IPS DF 6.9 (cell line): ENCODE measurements at places on chromosomes 6 and 20.
A peak's percentile ranks its signal among the peaks of the same experiment; 100 is the strongest.

GRCh38 chr20:33630507-33630906 is 31.6 kb upstream of the C20orf144 start:
- no peak for DNase-seq

DNA sequence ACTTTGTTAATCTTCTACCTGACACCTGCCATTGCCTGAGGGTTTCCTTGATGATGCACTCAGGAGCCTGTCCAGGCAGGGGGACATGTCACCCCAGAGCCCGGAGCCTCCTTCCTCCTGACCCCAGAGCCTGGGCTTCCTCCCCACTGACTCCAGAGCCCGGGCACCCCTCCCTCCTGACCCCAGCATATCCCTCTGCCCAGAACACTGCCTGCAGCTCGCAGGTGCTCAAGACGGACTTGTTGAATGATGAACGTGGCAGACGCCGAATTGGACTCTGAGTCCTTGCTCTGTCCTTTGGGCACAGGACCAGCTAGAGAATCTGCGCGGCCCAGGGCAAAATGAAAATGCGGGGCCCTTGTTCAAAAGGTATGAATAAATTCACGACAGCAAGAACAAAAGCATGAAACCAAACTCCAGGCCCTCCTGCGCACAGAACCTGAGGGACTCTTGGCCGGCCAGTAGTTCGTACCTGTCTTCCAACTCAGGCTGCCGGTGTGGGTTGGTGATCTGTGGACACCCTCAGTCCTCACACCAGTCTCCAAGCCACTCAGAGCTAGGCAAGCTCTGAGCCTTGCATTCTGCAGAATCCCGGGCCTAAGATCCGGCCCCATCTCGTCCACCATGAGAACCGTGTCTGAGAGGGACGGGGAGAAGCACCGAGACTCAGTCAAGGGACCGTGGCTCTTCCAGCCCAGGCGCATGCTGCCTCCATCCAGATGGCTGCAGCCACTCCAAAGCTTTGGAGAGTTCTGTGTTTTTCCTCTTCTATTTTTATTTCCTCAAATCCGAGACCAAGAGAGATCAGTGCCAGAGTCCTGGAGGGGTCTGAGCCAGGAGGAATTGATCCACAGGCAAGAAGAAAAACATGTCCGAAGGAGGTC is 104.7 kb downstream of the BMP7 start:
- no peak for DNase-seq

- no peak for DNase-seq
Observed at GRCh38 chr6:66553441-66553840, 846.4 kb upstream of the EYS start.

- no peak for DNase-seq
Observed at GRCh38 chr20:57259121-57259937, 7.1 kb downstream of the BMP7 start.

- DNase-seq, result no peak
Observed at GRCh38 chr6:98944168-98944567, 3.6 kb downstream of the FBXL4 start.

DNA sequence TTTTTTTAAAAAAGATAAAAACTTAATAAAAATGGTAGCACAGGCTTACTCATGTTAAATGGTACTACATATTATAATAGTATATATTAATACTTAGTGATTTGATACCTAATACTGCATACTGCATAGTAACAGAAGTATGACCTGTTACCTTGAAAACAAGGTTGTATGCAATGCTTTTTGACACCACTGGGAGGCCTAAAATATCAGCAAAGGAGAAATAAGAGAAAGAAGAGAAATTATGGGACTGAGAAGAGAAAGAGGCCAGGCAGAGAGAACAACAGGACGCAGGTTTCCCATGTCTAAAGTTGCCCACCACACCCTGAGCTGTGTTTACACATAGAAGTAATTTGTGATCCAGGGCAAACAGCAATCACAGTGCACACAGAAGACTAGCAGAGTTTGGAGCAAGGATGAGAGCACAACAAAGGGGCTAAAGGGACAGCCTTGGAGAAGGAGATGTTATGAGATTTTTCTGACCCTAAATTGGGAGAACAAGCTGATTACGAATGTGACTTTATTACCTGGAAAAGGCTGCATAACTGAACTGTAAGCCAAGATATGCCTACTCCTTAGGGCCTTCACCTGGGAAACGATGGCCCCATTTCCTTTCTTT is 73.2 kb downstream of the ROS1 start:
- no peak for DNase-seq

- no peak for DNase-seq
Observed at GRCh38 chr6:119344306-119344705, 5.3 kb downstream of the MAN1A1 start.

GRCh38 chr20:4937407-4938319 is 63.6 kb downstream of the SLC23A2 start:
- DNase-seq, result no peak

GRCh38 chr6:166814390-166814789 is 142.0 kb downstream of the RNASET2 start:
- no peak for DNase-seq

DNA sequence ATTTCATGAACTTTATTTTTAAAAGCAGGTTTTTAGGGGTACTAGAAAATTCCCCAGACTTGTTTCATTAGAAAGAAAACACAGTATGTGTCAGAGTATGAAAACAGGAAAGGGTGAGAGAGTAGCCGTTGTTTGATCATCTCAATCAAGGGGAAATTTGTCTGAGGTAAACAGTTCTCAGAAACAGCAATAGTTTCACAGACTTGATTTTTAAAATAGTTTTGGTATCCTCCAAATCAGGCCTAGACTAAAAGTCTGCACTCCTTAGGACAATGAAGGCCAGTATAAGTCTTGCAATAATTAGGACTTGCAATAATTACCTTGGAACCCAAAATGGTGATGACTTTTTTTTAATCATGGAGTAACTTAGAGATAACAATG is 176.6 kb upstream of the TAB2 start:
- DNase-seq, result no peak

DNA sequence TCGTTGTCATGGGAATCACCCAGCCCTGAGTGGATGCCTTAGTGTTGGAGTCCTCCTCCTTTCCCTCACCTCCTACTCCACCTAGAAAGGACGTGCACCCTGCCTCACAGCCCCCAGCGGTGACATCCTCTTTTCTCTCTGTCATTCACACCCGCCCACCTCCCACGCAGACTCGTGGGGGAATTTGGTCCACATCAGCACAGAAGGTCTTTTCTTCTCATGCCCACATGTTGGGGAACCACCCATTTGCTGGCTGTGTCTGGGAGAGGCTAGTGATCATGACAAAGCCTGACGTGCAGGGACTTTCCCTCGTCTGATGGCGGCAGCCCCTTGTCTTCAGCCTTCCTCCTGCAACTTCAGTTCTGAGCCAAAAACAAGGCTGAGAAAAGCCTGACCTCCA is 96.0 kb upstream of the CNKSR3 start:
- no peak for DNase-seq

GRCh38 chr6:3732345-3733141 is 19.0 kb downstream of the PXDC1 start:
- DNase-seq, result no peak

- DNase-seq, result no peak
Observed at GRCh38 chr6:166904101-166904746, 52.1 kb downstream of the RNASET2 start.

DNA sequence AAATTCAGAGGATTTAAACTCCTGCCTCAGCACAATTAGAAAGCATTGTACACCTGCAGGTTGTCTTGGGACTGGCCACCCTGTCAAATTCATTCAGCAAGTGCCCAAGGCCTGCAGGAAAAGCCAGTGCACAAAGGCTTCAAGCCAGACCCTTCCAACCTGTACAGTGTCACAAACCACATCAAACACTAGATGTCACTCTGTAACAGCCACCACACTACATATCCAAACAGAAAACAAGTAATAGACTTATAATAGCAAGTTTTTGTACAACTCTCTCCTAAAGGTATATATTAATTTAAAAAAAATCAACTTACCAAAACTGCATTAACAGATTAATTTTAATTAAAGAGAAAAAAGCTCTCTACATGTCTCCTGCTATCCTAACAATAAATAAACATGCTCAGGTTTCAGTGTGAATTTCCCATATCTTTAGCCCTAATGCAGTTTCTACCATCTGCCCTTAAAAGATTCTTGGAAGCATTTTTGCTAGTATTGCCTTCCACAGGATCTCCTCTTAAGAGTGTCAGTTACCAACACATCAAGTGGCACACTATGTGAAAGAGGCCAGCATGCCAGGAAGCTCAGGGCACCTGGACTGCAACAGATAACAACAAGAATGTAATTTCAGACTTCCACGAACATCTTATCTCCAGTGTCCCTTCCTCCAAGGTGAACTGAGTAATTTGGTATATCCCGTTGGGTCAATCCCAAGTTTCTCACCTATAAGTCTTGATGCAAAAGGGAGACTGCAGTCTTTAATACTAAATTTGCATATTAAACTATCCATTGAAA is 47.5 kb downstream of the RALGAPA2 start:
- DNase-seq, result no peak

DNA sequence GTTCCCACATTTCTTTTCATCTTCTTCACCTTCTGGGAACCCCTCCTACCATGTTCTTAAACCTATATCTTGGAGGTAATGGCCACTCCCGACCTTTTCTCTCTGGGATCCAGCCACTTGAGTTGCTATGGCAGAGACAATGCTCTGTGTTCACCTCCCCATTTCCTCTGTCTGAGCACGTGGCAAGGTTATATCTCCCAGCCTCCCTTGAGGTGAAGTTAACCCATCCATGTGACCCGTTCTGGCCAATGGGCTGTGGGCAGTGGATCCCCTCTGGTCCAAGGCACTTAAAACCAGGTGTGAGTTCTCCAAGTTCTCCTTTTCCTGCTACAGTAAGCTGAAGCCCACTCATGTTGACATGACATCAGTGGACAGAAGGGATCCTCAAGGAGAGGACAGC is 261.4 kb downstream of the LRFN2 start:
- no peak for DNase-seq

GRCh38 chr20:24917797-24918578 is 31.1 kb upstream of the CST7 start:
- DNase-seq, result peak; percentile 60

DNA sequence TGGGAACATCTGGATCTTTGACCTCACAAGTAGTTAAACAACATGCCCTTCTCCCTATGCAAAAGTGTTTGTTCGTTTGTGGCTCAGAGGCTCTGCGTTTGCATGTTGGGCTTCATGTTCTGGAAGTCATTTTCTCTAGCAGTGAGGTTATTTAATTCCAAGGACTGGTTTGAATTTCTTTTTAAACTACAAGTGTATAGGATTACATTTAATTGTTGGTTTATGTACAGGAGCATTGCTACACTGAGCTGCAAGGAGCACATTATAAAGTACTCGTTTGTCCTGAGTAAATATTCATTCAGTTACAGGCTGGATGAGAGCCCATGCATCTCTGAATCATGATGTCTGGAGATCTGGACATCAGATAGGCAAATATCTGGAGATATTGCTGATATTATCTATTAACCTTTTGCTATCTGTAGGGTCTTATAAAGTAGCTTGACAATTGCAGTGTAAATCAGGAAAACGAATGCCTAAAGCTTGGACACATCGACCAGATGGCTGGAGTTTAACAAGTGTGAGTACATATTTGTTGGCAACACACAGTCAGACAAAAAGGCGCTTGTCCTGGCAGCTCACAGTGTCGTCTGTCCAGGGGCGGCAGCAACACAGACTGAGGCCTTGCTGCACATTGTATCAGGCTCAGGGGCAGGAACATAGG is 84.6 kb downstream of the PDE7B start:
- no peak for DNase-seq

DNA sequence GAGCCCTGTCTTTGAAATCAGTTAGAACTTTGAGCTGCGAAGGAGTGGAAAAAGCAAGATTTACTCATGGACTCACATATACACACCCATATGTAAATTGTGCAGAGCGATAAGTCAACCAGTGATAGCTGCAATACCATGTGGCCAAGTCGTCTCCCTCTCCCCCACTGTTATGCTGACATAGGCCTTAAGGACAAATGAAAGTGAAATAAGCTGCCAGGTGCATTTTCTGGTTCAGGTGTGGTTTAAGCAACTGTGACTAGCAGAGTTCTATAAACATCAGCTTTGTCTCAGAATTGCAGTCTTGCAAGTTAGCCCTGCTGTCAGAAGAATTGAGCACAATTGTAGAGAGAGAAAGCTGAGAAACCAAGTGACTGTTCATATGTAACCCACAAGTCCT is 9.6 kb downstream of the FAM83B start:
- DNase-seq, result no peak

- no peak for DNase-seq
Observed at GRCh38 chr6:122128445-122128844, 271.0 kb upstream of the HSF2 start.

GRCh38 chr6:336159-337114 is 44.1 kb downstream of the DUSP22 start:
- DNase-seq, result no peak

DNA sequence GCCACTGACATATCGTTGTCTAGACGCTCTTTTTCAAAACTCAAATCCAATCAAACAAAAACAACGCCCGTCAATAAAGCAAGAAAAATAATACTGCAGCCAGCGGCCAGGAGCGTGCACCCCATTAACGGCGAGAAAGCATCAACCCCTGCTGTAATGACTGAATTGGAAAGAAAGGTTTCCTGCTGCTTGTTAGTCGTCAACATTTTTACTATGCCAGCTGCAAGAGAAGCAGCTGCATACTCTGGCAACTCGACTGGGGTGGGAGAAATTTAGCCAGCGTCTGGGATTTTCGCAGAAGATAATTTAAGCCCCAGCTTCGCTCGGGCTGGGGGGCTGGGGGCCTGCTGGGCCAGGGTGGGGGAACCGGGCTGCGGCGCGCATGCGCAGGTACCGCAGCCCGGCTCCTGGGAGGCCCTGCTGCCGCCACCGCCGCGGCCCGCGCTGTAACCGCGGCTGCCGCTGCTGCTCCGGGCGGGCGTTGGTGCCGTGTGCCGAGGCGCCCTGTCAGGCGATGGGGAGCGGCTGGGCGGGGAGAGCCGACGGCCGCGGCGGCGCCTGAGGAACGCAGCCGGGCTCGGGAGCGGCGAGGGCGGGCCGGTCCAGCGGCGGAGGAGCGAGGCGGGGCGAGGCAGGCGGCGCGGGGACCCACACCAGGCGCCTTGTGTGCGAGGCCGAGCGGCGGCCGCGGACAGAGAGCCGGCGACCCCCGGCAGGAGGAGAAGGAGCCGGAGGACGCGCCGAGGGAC is 732 bp upstream of the STXBP5 start:
- DNase-seq, result no peak

DNA sequence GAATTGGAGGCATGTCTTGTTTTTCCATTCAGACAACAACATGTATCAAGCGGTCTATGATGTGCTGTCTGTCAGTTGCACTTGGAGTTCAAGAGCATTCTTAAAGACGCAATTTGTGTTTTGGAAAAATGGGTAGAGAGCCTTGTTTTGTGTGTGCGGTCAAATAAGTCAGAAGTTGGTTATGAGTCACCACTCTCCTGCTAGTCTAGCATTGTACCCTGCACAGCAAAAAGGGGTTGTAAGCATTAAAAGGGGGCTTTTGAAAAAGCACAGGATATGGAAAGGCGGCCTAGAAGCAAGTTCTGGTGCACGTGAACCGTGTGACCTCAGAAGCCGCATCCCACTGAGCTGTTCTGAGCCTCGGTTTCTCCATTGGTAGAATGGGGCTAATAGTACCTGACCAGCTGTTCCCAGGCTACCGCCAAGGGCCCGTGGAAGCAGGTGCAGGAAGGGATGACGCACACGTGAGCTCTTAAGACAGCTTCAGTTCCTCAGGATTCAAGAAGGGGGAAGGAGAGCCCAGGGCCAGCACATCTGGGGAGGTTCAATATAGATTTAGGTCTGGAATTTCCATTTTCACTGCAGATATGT is 61.6 kb upstream of the SNX9 start:
- DNase-seq, result no peak
